ENCODE measurements at places on chromosomes 6 and 20. TPM values are rescaled to one million over a fixed set of nuclear protein-coding genes. Genes with fewer than 3 reads are reported as not detected.

The ID1 gene
- 396 TPM for total RNA-seq

The PACRG gene
- total RNA-seq, result 0.54 TPM

The PTCRA gene
- not detected for total RNA-seq

The SNAP25 gene
- 10.9 TPM for total RNA-seq

DNA sequence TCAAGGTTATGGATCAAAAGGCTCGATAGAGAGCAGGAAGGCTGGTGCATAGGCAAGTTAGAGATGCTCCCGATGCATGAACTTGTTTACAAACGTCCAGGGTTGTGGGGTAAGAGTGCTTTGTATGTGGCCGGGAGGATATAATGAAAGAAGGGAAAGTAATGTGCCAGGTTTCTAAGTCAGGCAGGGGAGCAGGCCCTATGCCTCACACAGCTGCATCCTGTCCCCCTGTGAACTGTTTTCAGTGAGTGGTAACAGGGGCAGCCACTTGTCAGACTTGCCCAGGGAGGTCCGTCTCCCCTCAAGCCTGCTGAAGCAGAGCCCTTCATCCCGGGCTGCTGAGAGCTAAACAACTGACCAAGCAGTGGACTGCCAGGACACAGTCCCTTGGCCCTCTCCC is 19.4 kb downstream of the KCNK5 start:
- H3K4me3 ChIP-seq, result no peak overlapping the region
- no peaks in the 10 kb centered on the region for H3K4me1 ChIP-seq
- no peak overlapping the region for H3K27ac ChIP-seq
- no peaks in the 10 kb centered on the region for H3K27me3 ChIP-seq

DNA sequence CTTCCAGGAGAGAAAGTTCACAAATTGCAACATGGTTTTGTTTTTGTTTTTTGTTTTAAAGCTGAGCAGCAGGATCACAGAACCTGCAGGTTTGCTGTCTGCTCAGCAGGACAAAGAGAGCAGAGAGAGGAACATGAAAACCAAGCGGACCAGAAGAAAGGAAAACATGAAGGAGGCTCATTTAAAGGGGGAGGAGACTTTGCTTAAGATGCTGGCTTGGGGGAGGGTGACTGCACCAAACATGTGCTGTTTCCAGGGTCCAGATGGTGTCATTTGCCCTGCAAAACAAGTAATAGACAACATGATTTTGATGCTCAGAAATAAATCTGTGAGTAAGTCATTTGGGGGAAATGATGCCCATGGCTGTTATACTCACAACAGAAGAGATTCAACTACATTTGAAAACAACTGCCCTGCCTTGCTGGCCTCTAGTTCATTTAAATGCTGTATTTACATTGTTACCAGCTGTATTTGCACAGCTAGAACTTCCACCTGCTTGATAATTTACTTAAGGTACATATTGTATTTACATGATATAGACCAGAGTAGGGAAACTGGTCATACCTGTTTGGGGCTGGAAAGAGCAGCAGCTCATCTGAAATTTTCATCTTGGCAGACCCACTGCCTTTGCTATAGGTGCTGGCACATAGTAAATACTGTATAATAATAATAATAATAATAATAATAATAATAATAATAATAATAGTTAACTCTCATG is 32.2 kb upstream of the CHD6 start:
- no peak overlapping the region for H3K4me3 ChIP-seq
- no peak overlapping the region for H3K27ac ChIP-seq
- no peaks in the 10 kb centered on the region for H3K4me1 ChIP-seq
- no peaks in the 10 kb centered on the region for H3K36me3 ChIP-seq
- no peak for DNase-seq
- H3K27me3 ChIP-seq, result no peaks in the 10 kb centered on the region

DNA sequence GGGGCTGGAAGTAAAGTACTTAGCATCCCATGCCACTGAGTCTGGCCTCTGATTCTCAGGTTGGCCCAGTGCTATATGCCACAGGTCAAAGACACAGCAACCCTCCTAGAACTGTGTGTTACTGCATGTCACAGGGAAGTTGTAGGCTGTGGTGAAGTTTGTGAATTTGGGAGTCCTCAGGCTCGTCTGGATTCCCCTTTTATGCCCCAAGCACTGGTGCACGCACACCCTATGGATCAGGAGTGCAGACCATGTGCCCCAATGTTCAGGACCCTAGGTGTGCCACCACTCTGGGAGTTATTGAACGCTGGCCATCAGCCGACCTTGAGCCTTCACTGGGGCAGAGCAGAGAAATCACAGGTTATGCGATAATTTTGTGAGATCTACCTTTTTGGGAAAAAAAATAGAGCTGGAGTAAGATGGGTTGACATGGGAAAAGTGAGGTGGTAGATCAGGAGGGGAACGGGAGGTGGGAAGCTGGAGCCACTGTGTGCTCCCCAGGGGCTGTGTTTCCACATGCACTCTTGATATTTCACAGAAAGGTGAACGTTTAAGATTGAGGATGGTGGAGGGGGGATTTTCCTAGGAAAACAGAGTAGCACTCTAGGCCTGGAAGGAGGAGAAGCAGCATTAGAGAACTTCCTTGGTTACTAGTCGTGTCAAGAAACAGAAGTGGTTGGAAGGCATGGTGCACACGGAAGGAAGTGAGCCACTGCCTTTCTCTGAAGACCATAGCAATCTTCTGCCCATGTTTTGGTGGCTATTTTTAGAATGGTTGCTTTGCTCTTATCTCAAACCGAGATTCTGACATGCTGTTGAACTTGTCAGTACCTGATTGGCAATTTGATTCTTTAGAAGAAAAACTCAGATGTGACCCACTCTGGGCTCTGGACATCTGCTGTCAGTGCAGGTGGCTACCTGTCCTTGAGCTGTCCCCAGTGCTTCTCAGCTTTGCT is 44.1 kb downstream of the DUSP22 start:
- DNase-seq, result peak; percentile 50
- H3K27ac ChIP-seq, result no peak overlapping the region
- H3K4me3 ChIP-seq, result no peak overlapping the region
- no peaks in the 10 kb centered on the region for H3K4me1 ChIP-seq
- no peaks in the 10 kb centered on the region for H3K36me3 ChIP-seq

DNA sequence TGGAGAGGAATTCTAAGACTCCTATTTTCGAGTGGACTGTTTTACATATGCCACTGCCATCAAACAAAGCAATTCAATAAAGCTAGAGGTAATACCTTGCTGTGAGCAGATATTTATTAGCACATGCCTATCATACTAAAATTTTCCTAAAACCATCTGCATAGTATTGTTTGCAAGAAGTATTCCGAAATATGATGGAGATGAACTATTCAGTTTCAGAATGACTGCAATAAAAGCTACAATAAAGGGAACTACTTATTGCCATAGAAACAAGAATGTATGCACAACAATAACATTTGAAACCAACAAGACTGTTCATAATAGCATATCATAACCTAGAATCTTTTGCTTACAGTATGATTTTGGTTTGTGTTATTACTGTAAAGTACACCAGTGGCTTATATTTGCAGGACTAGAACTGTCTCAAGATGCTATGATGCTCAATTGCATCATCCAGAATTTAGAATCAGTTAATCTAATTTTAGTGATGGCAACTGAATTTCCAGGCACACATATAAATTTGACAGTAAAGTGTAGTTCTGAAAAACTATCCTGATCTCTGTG is 144.3 kb downstream of the GRIK2 start:
- H3K4me1 ChIP-seq, result no peaks in the 10 kb centered on the region
- H3K4me3 ChIP-seq, result no peak overlapping the region
- DNase-seq, result no peak
- H3K27me3 ChIP-seq, result no peaks in the 10 kb centered on the region
- H3K36me3 ChIP-seq, result no peaks in the 10 kb centered on the region

DNA sequence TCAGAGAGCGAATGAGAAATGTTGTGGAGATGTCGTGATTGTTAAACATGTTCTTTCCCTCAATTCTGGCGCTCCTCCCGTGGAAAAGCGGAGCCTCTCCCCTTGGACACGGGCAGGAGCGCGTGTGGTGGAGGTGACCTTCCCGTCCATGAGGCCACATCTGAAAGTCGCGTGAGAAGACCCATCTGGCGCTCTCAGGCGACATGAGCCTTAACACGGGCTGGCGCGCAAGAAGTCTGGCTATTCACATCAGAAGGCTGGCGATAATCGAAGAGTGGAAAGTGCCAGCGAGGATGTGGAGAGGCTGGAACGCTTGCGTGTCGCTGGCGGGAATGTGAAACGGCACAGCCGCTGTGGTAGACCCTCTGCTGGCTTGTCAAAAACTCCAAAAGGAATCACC is 341.3 kb downstream of the ZFAND3 start:
- DNase-seq, result peak; percentile 64
- no peaks in the 10 kb centered on the region for H3K36me3 ChIP-seq
- H3K27ac ChIP-seq, result no peak overlapping the region
- no peaks in the 10 kb centered on the region for H3K27me3 ChIP-seq

GRCh38 chr20:20895537-20895936 is 183.1 kb upstream of the RALGAPA2 start:
- no peak for DNase-seq
- H3K36me3 ChIP-seq, result no peaks in the 10 kb centered on the region
- H3K27ac ChIP-seq, result no peak overlapping the region
- no peak overlapping the region for H3K4me3 ChIP-seq

- no peaks in the 10 kb centered on the region for H3K36me3 ChIP-seq
- H3K27ac ChIP-seq, result no peak overlapping the region
- no peak for DNase-seq
- H3K27me3 ChIP-seq, result no peaks in the 10 kb centered on the region
- H3K4me3 ChIP-seq, result no peak overlapping the region
These were observed 494.8 kb upstream of the SOX4 start for GRCh38 chr6:21098744-21099143.

- H3K27ac ChIP-seq, result peak overlapping the region; percentile 7
- DNase-seq, result peak; percentile 91
- peaks cover 3% of the 10 kb centered on the region for H3K4me1 ChIP-seq
- H3K27me3 ChIP-seq, result no peaks in the 10 kb centered on the region
- no peak overlapping the region for H3K4me3 ChIP-seq
These were observed 27.8 kb downstream of the TNXB start for GRCh38 chr6:32081168-32081990.

DNA sequence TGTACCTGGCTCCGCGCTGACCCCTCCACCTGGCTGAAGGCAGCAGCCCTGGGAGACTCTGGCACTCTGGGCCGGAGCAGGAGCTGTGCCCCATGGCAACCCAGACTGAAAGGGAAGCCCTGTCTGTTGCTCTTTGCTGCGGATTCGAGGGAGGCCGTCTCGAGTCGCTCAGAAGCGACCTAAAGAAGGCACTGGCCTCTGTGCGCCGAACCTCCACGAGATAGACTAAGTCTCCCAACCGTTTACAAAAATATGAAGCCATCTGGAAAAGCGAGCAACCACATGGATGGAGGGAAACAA is 10.5 kb upstream of the TBX18 start:
- H3K27me3 ChIP-seq, result no peaks in the 10 kb centered on the region
- no peak for DNase-seq
- no peaks in the 10 kb centered on the region for H3K4me1 ChIP-seq
- H3K27ac ChIP-seq, result no peak overlapping the region
- peak overlapping the region; percentile 55 for H3K4me3 ChIP-seq
- H3K36me3 ChIP-seq, result no peaks in the 10 kb centered on the region

DNA sequence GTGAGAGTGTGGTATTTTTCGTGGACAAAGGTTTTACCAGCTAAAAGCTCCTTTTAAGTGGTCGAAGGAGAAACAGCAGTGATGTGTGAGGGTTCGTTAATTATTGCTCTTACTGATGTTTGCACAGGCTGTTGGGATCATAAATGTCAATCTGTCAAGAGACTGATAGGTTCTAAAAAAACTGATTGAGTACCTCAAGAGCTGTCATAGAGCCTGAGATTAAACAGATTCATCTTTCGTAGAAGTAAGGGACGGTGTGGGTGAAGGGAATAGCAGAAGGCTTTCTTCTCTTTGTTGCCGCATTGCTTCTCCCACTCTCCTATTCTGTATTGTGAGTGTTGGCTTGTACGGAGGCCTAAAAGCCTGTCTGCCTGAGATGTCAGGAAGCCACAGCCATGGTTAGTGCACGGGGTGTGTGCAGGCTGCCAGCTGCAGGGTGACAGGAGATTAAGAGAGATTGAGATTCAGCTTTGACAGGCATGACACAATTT is 291.0 kb downstream of the ZFAND3 start:
- no peaks in the 10 kb centered on the region for H3K36me3 ChIP-seq
- no peak for DNase-seq
- H3K27ac ChIP-seq, result no peak overlapping the region
- H3K27me3 ChIP-seq, result no peaks in the 10 kb centered on the region
- H3K4me1 ChIP-seq, result peaks cover 3% of the 10 kb centered on the region
- H3K4me3 ChIP-seq, result no peak overlapping the region

GRCh38 chr6:167778497-167779128 is 48.1 kb upstream of the AFDN start:
- no peak overlapping the region for H3K27ac ChIP-seq
- H3K27me3 ChIP-seq, result no peaks in the 10 kb centered on the region
- no peaks in the 10 kb centered on the region for H3K4me1 ChIP-seq
- H3K4me3 ChIP-seq, result no peak overlapping the region

GRCh38 chr6:151436300-151436699 is 15.6 kb downstream of the RMND1 start:
- H3K4me1 ChIP-seq, result peaks cover 4% of the 10 kb centered on the region
- peak overlapping the region; percentile 90 for H3K27ac ChIP-seq
- no peaks in the 10 kb centered on the region for H3K36me3 ChIP-seq
- no peak for DNase-seq
- H3K27me3 ChIP-seq, result no peaks in the 10 kb centered on the region
- no peak overlapping the region for H3K4me3 ChIP-seq

- H3K4me1 ChIP-seq, result no peaks in the 10 kb centered on the region
- no peak overlapping the region for H3K4me3 ChIP-seq
- no peaks in the 10 kb centered on the region for H3K27me3 ChIP-seq
- peak; percentile 65 for DNase-seq
These were observed 154.7 kb downstream of the JARID2 start for GRCh38 chr6:15400572-15401004.

DNA sequence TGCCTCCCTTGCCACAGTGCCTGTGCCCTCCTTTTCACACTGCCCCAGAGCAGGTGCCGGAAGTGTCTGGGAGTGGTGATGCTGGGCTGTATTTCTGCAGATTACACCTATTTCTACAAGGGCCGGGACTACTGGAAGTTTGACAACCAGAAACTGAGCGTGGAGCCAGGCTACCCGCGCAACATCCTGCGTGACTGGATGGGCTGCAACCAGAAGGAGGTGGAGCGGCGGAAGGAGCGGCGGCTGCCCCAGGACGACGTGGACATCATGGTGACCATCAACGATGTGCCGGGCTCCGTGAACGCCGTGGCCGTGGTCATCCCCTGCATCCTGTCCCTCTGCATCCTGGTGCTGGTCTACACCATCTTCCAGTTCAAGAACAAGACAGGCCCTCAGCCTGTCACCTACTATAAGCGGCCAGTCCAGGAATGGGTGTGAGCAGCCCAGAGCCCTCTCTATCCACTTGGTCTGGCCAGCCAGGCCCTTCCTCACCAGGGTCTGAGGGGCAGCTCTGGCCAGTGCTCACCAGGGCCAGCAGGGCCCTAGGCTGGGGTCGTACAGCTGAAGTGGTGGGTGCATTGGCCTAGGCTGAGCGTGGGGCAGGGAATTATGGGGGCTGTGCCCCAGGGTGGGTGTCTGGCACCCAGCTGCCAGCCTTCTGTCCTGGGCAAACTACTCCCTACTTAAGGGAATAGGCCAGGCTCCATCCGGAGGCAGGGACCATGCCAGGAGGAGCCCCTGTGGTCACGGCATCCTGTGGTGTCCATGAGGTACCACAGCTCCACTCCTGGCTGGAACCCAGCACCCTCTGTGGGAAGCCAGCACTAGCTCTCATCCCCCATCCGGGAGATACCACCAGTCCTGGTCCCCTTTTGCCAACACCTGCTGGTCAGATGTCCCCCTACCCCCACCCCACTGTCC is 3.5 kb downstream of the MMP24OS start:
- no peaks in the 10 kb centered on the region for H3K4me1 ChIP-seq
- H3K36me3 ChIP-seq, result no peaks in the 10 kb centered on the region
- peak; percentile 80 for DNase-seq
- no peak overlapping the region for H3K27ac ChIP-seq

Measured in aorta (tissue), 5 donors.